ENCODE measurements at places on chromosomes 7 and 10.

GRCh38 chr7:42222891-42223290 is 14.1 kb downstream of the GLI3 start:
- no peak for DNase-seq

DNA sequence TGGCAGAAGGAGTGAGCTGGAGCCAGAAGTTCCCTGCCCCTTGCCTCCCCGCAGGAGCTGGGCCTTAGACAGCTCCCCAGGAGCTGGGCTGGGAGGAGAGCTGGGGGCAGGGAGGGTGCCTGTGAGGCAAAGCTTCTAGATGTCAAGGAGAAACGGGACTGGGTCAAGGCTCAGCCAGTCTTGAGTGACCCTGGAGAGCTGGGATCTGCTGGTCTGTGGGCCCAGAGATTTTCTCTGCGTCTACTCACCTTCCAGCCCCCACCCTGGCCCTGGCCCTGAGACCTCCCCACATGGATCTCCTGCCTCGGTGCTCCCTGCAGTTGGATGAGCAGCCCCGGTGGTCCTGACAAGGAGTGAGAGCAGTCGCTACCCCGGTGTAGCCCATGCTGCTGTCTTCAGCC is 20.3 kb upstream of the SHH start:
- no peak for DNase-seq

- no peak for DNase-seq
Measured at GRCh38 chr7:131011976-131012375, 278.0 kb upstream of the KLF14 start.

- DNase-seq, result no peak
Measured at GRCh38 chr10:21495002-21495751, 30.3 kb downstream of the SKIDA1 start.
